ENCODE measurements at places on chromosomes 7 and 10. TPM values are rescaled to one million over a fixed set of nuclear protein-coding genes. Genes with fewer than 3 reads are reported as not detected.

Gene EVX1
- total RNA-seq: 0.18 TPM

Gene HOXA11
- total RNA-seq: 0.67 TPM

Gene LRCH4
- 16.2 TPM for total RNA-seq

Gene NUDT13
- total RNA-seq: 2.6 TPM

Gene IMMP2L
- 19.5 TPM for total RNA-seq

Gene NACAD
- total RNA-seq: 0.25 TPM
